Umbilical cord (tissue), 2 donors: ENCODE measurements at places on chromosomes 1 and 21.

DNA sequence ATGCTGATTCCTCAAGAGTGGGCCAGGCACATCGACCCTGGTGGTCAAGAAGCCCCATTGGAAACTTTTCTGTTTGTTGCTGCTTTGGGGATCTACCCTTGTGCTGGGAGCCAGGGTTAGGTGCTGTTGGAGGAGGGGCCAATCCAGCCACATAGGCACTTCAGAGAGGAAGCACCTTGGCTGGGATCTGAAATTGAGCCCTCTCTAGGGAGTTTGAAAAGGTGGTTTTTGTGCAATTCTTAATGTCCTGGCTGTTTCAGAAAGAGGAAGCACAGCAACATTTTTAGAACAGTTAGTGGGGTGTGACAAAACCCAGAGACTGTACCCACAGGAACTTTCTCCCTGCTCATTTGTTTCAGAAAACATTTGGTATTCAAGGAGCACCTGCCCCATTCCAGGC, 17.2 kb upstream of the BEND5 start:
- no peak for DNase-seq

- DNase-seq: no peak
Measured at GRCh38 chr1:25724966-25725365, 75.0 kb upstream of the SELENON start.

GRCh38 chr1:55522353-55522903, 307.3 kb upstream of the USP24 start:
- no peak for DNase-seq

GRCh38 chr1:32392325-32392724, 1.9 kb downstream of the BSDC1 start:
- no peak for DNase-seq

GRCh38 chr1:30001011-30001731, 722.2 kb downstream of the MATN1 start:
- DNase-seq: no peak

DNA sequence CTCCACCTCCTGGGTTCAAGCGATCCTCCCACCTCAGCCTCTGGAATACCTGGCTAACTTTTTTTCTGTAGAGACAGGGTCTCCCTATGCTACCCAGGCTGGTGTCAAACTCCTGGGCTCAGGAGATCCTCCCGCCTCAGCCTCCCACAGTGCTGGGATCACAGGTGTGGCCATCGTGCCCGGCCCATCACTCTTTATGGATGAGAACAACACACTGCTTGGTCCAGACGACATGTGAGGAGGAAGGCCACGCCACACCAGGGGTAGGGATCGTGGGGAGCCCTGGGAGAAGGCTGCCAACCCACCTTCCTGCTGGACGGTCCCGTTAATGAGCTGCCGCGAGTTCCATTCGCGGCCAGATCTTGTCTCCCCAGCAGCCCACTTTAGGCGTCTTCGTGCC, 5.0 kb upstream of the GABRD start:
- no peak for DNase-seq

DNA sequence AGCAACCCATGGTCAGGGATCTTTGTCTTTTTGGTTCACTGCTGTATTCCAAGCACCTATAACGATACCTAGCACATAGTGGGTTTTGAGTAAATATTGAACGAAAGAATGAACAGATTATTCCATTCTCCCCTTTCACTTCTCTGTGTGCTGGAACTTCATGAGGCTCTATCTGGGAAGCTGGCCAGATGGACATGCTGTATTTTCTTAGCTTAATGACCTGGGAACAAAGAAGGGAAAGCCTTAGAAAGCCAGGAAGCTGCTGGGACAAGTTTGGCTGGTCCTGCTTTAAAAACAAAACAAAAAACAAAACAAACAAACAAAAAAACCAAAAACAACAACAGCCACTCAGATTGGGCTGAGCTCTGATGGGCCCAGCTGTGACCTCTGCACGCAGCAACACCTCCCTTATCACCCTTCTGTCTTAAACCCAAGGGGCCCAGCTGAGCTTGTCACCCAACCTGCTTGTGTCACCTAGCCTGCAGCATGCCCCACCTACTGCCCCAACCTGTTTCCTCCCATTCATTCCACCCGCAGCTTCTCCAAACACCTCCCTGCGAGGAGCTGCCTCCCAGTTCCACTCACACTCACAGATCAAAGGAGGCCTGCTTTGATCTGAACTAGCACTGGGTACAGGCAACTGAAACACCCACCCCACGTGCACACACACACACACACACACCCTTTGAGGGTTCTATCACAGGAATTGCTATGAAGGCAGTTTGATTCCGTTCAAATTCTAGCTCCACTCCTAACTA, 37.1 kb downstream of the SLC30A1 start:
- peak; percentile 44 for DNase-seq

DNA sequence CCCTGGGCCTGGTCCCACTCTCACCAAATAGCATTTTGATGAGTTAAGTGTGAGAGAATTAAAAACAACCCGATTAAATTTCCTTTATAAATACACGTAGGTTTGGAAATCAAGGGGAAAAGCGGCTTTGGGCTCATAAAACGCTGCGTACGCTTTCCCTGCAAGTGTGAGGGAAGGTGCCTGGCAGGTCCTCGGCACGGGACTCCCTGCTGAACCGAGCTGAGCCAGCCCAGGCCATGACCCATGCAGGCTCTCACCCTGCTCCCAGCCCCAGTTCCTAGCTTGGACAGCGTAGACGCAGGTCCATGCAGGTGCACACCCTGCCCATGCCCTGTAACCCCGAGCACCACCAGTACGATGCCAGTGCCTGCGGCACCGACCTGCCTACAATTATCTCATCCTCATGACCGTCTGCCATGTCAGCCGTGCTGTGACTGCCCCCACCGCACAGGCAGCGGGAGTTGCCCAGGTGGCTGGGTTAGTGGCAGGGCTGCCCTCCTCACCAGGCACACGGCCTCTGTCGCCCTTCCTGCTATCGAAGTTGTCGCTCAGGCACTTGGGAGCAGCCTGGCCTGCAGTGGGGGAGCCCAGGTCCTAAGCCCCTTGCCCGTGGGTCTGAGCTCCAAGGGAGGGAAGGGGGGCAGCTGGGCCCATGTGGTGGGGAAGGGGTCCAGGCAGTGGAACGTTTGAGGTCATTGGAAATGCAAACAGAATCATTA, 41.0 kb upstream of the ACTRT2 start:
- DNase-seq: no peak

DNA sequence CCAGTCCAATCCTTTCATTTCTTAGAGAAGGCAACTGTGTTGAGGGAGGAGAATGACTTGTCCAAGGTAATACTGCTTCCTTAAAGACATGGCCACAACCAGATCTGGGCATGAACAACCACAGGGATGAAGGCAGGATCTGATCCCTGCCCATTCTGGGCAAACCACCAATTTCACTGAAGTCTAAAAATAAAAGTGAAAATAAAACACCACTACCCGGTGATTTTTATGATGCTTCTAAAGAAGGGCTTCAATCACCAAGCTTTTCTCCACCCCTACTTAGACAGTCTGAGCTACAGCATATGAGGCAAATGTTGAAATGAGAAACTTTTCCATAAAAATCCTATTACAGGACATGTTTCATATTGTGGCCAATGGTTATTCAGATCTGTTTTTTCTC, 133.0 kb downstream of the PTPN14 start:
- DNase-seq: peak; percentile 66

- DNase-seq: peak; percentile 57
Measured at GRCh38 chr1:161139766-161140165, 7.3 kb upstream of the DEDD start.

- no peak for DNase-seq
Measured at GRCh38 chr1:227002531-227003049, 62.5 kb downstream of the COQ8A start.

DNA sequence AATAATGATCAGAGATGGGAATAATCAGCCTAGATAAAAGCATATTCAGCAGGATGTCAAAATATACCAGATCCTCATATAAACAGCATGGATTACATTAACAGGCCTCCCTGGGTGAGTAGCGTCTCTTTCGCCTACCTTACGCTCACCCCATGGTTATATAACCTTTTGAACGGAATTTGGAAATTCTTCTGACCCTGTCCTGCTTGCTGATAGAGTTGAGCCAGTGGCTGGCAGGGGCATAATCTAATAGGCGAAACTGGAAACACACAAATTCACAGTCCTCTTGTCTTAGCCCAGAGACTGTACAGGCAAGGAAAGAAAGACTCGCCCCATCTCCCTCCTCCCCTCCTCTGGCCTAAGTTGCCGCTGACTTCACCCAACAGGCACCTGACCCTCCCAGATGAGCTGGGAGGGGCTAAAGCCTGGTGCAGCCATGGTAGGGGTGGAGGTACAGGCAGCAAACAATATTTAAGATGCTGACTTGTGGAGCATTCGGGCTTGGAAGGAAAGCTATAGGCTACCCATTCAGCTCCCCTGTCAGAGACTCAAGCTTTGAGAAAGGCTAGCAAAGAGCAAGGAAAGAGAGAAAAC, at the start of gene ANGPTL7:
ANGPTL7 (plus strand) TSS at position 498 of the 594 bp plus-strand sequence. CDS start 225 bp downstream, outside the sequence.
- DNase-seq: peak; percentile 66

GRCh38 chr1:211829343-211830054, 1.1 kb downstream of the LPGAT1 start:
- DNase-seq: peak; percentile 31

- DNase-seq: no peak
Measured at GRCh38 chr1:227559926-227560325, 3.4 kb upstream of the ZNF678 start.

GRCh38 chr1:21175324-21175669, 1.4 kb downstream of the EIF4G3 start:
- peak; percentile 67 for DNase-seq

DNA sequence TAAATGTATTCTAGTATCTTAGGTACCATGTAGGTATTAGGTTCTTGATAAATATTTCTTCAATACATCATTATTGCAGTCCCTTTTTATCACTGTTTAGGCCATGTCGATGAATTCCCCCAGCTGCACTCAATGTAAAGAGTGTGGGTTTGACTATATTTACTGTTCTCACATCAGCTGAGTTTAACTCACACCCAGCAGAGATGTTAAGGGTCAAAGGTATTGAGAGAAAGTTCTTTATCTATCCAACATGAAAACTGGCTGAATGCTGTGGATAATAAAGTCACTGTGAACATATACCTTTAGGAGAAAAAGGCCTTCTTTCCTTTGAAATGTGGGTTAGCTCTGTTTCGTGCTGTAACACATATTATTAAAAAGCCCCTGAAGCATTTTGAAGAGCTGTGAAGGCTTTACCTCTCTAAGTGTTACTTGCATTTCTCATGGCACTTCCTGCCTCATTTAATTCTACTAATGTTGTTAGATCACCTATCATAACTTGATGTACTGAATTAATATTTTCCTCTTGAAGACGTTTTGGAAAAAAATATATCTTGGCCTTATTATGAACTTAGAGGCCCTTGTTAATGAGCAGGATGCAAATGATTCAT, 19.1 kb upstream of the LYST start:
- DNase-seq: no peak

GRCh38 chr1:36349839-36350238, 26.4 kb upstream of the EVA1B start:
- DNase-seq: no peak

DNA sequence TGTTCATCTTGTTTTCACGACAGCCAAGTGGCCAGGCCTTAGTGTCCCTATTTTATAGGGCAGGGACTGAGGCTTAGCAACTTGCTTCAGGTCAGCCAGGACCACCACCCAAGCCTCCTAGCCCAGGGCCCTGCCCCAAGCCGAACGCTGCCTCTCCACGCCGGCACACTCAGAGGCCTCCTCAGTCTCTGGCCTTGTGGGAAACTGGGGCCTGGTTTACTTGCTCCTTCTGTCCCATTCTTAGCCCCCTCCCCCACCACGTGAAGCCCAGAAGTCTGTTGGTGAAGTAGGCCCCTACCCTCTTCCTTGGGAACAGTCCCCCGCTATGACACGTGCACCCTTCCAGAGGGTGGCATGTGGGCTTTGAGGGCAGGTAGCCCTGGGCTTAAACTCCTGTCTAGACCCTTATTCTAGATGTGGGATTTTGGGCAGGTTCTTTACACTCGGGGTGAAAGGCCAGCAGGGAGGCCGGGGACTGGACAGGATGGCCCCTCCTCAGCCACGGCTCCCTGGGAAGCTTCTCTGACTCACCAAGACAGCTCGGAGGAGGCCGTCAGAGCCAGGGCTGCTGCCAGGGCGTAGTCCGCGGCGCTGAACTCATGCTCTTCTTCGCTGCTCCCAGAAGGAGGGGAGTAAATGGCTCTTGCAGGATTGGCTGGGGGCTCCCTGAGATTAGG, 4.3 kb downstream of the MYOM3 start:
- DNase-seq: peak; percentile 70

DNA sequence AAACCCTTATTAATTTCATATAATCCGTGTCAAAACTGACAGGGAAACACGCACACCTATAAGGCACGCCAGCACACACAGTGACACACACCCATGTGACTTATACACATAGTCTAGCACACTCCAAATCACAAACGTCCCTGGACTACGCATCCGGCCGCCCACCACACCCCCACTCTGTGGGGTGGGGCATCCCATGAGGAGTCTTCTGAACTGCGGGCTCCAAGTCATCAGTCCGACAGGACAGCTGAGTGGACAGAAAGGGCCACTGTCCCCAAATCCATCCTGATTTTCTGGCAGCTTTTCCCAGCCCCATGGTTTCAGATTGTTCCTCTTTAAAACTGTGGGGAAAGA, 829 bp downstream of the PEA15 start:
- DNase-seq: peak; percentile 52

DNA sequence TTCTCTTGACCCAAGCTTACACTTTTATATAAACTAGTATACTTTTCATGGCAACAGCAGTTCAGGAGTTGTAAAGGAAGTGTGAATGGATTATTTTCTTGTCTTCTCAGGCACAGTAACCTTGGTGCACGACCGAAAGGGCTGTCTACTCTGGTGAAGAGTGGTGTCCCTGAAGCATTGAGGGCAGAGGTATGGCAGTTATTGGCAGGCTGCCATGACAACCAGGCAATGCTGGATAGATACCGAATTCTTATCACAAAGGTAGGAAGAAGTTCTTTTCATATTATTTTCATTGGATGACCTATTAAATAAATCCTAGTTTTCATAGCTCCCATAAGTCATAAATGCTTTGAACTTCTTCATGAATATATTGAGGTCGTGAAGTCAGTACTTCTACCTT, 53.9 kb upstream of the GPR52 start:
- no peak for DNase-seq

- DNase-seq: no peak
Measured at GRCh38 chr1:205925736-205926135, 17.5 kb downstream of the SLC26A9 start.

GRCh38 chr1:192147221-192147620, 11.0 kb upstream of the RGS18 start:
- no peak for DNase-seq

- DNase-seq: peak; percentile 59
Measured at GRCh38 chr1:208528578-208529240, 284.5 kb upstream of the PLXNA2 start.
